ENCODE measurements at places on chromosomes 4 and X. TPM values are rescaled to one million over a fixed set of nuclear protein-coding genes. Genes with fewer than 3 reads are reported as not detected.
A peak's percentile ranks its signal among the peaks of the same experiment; 100 is the strongest.

- DNase-seq: no peak
Measured at GRCh38 chr4:111979921-111980320, 165.3 kb upstream of the FAM241A start.

DNA sequence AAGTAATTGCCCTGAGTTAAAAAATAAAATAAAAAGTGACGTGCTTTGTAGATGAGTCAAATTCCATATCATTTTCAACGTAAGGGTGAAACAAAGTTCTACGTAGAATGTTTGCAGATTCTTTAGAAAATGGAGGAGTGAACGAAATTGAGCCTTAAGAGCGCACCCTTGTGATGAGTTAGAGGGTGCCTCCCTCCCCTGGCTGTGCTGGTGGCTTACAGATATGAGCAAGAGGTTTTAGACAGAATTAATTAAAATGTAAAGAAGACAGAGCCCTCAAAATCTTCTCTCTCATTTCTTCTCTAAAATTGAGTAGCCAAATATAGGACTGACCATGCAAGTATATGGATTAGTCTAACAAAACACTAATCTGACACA lies 30.2 kb upstream of the LGI2 start:
- no peak for DNase-seq

GRCh38 chr4:12137575-12137974 lies 708.9 kb upstream of the HS3ST1 start:
- DNase-seq: no peak

DNA sequence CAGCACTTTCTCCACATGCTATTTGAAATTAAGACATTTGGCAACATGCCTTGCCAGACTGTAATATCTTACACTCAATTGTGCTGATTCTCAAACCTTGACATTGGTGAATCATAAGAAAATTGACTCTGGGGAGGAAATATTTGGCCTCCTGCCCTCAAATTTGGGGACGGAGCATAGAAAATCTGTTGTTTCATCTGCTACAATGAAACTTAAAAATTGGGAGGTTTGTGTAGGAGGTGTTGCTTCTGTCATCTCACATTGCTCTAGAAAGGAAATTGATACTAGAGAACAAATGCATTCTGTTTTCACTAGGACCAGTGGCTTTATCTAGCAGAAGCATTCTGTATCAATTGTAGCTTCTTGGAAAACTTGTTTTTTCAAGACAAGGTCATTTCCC lies 5.3 kb downstream of the OCRL start:
- no peak for DNase-seq

DNA sequence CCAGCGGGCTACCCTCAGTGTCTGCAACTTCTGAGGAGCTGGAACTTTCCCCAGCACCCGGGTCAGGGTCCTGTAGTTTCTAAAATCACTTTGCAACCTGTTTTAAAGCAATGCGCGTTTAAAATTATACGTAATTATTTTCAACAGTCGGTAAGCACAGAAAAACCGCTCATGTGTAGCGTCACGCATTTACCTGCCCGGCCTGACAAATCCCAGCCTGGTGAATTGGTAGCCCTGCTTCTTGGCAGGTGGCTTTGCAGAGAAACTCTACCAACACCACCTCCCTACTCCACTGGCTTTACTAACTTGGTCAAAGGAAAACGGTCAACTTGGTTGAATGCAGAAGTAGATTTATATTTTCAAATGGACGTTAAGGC lies 640 bp downstream of the BANK1 start:
- no peak for DNase-seq

DNA sequence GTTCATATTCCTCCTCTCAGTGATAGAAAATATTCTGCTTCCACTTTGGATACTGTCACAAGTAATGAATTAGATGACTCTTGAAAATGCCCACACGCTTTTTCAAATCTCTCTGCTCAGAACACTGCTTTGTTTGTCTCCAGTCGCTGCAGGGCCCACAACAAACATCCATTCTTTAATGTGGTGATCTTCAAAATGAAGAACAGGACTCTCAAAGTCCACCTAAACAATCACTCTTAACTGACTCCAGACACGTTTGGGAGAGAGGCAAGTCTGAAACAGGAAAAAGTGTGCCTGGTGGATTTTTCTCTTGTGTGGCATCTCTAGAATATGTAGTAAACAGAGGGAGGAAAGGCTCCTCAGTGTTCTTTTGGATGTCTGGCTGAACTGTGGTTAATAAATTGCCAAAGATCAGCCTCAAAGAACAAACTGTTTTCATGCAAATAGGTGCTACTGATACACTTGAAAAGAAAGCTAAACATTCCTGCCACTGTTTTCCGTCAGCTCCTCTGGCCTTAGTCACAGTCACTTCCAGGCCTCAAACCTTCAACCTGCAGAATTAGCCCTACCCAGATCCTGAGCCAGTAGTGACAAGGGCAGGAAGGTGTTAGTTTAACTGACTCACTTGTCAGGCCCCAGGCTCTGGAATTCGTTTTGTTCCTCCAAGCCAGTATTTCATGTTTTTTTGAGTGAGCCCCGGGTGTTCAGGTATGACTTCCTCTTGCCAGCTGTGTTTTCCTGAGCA lies 259.6 kb upstream of the GPC4 start:
- DNase-seq: no peak

DNA sequence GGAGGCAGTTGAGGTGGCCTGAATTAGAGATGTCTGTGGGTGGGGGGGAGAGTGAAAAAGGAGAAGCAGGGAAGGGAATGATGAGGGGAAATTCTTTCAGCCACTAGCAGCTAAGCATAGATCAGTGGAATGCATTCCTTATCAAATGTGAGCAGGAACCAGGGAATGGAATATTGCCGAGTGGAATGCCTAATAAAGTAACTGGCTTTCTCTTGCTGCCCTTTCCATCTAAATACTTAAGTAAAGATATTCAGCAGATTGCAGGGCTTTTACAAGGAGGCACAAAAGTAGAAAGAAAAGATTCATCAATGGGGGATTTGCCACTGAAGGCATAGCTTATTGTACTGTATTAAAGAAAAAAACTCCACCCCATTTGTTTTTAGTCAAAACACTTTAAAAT lies 263.0 kb upstream of the RPS6KA3 start:
- DNase-seq: no peak

- no peak for DNase-seq
Measured at GRCh38 chr4:67939195-67939594, 24.1 kb downstream of the TMPRSS11A start.

DNA sequence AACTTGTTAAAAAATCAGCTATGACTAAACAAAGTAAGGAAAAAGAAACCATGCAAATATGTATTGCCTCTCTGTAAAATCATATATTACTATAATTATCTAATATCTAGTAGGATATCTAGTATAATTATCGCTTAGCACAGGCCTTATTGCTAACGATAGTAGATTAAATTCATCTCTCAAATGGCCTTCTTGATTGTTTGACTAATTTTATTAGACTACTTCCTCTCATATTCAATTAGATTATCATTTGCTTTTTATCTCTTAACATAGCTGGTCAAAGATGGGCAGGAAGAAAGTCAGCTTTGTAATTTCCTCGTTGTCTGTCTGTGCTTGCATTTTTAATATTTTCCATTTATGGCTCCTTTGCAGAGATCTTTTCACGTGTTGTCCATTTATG lies 21.9 kb upstream of the HPGDS start:
- no peak for DNase-seq

DNA sequence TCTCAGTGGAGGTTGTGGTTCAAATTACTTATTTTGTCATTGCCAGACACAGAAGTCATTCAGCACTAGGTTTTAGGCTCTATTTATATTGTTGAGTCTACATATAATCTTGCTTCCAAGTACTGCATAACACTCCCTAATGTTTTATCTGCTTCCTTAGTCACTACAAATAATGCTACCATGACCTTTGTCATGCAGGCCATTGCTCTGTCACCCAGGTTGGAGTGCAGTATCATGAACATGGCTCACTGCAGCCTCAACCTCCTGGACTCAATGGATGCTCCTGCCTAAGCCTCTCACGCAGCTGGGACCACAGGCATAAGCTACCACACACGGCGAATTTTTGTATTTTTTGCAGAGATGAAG lies 23.5 kb upstream of the PDZD4 start:
- no peak for DNase-seq

- DNase-seq: no peak
Measured at GRCh38 chrX:23366914-23367313, 32.3 kb downstream of the PTCHD1 start.

DNA sequence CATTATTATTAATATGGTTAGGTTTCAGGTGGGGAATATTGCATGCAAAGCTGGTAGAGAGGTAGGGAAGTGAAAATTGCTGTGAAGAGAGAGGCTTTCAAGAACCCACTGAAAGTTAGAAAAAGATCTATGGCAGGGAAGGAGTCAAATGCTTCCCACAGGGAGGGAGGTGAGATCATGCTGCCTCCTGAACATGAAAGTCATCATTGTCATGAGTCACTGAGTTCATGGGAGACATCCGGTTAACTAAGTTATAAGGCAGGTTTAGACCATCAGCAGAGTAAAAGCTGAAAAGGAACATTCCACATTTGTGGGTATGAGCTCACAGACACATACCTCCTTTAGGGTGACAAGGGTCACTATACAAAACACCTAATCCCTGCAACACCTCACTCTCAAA lies 16.2 kb downstream of the GATB start:
- DNase-seq: no peak

- DNase-seq: no peak
Measured at GRCh38 chr4:24544208-24544988, 40.0 kb downstream of the DHX15 start.

DNA sequence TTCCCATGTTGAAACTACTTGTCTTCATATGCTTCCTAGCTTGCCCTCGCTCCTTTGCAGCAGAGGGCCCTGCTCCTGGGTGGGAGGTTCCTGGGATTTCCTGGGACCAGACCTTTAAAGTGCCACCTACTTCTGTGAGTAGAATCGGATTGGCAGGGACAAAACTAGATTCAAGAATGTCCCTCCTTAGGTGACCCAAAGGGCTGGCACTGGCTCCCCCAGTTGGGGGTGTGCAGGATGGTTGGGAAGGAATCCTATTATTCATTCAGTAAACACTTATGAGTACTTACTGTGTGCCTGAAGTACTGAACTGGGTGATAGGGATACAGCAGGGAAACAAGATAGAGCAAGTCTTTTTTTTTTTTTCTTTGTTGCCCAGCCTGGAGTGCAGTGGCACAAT lies 2.6 kb upstream of the KANTR start:
- no peak for DNase-seq

GRCh38 chrX:57902633-57903032 lies 7.6 kb downstream of the ZXDA start:
- DNase-seq: no peak

DNA sequence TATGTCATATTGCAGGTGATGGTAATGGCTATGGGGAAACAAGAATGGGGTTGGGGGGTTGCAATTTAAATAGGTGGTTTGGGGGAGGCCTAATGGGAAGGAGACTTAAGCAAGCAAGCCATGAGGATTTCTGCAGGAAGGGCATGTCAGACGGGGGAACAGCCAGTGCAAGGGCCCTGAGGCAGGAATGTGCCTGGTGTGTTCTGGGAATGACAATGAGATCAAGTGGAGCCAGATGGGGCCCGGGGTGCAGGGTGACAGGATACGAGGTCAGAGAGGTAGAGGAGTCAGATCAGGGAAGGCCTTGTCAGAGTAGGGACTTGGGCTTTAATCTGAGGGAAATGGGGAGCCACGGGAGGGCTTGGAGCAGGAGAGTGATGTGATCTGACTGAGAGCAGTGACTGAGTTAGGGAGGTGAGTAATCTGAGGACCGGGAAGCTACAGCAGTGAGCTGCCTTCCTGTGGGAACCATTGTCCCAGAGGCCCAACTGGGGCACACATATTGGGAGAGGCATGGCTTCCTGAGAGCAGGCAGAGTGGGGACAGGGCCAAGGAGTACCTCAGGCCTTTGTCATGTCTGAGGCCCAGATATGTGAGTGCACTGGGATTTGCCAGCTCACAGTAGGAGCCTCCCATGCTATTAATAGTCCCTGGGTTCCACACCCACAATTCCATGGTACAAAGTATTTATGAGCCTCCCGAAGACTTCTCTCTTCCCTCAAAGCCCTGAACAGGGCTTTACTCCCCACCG lies 139.8 kb downstream of the BCOR start:
- DNase-seq: no peak

DNA sequence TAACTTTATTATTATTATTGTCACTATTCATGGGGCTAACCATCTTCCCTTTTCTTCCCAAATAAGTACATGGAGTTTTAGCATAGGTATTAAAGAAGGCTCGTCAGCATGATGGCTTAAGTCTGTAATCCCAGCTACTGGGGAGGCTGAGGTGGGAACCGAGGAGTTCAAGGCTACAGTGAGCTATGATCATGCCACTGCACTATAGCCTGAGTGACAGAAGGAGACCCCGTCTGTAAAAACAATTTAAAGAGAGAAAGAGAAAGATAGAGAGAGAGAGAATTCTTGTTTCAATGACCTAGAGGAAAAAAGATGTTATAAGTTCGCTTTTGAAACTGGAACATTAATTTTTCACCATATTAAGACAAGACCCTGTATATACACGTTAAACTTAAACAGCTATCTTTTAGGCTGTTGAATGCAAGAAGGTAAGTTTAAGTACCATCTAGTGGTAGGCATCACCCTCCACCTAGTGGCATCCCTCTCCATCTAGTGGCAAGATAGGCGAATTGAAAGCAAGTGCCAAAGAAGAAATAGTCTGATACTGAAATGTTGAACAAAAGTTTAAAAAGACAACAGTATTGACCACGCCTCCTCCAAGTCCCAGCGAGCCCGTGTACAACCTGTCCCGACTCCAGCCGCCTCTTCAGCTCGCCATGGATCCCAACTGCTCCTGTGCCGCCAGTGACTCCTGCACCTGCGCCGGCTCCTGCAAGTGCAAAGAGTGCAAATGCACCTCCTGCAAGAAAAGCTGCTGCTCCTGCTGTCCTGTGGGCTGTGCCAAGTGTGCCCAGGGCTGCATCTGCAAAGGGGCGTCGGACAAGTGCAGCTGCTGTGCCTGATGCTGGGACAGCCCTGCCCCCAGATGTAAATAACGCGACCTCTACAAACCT lies 26.0 kb upstream of the YTHDC1 start:
- peak; percentile 13 for DNase-seq

GRCh38 chrX:132489578-132490419 lies 961 bp upstream of the MBNL3 start:
- DNase-seq: peak; percentile 14

DNA sequence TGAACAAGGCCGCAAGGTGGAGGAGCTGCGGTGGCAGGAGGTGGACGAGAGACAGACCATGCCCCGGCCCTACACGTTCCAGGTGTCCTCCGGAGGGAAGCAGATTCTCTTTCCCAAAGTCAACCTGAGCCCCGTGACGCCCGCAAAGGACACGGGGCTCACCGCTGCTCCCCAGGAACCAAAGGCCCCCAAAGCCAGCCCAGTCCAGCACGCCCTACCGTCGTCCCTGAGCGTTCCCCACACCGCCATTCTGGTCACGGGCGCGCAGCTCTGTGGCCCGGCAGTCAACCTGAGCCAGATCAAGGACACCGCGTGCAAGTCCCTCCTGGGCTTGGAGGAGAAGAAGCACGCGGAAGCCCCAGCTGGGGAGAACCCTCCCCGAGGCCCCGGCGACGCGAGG lies 72.2 kb downstream of the AASDH start:
- no peak for DNase-seq

The CT83 gene
- total RNA-seq: not detected

The ADGRG4 gene
- total RNA-seq: not detected

The PRDM8 gene
- 3.8 TPM for total RNA-seq

The ARAP2 gene
- total RNA-seq: 90.8 TPM

The HPSE gene
- total RNA-seq: 17.4 TPM

The TCEANC gene
- total RNA-seq: 2.6 TPM

The NUDT10 gene
- 1.2 TPM for total RNA-seq

The RAB9B gene
- 0.41 TPM for total RNA-seq

The BEND2 gene
- total RNA-seq: not detected

The DUSP21 gene
- not detected for total RNA-seq

The LPAR4 gene
- total RNA-seq: not detected

Measured in activated naive CD4-positive, alpha-beta T cell treated with anti-CD3 and anti-CD28 coated beads, Interleukin-2, amount 50 U/mL, for 72 hours (primary cell).